ENCODE measurements at places on chromosomes 5 and 9.

- no peak for DNase-seq
Measured at GRCh38 chr5:11420969-11421368, 483.3 kb downstream of the CTNND2 start.

DNA sequence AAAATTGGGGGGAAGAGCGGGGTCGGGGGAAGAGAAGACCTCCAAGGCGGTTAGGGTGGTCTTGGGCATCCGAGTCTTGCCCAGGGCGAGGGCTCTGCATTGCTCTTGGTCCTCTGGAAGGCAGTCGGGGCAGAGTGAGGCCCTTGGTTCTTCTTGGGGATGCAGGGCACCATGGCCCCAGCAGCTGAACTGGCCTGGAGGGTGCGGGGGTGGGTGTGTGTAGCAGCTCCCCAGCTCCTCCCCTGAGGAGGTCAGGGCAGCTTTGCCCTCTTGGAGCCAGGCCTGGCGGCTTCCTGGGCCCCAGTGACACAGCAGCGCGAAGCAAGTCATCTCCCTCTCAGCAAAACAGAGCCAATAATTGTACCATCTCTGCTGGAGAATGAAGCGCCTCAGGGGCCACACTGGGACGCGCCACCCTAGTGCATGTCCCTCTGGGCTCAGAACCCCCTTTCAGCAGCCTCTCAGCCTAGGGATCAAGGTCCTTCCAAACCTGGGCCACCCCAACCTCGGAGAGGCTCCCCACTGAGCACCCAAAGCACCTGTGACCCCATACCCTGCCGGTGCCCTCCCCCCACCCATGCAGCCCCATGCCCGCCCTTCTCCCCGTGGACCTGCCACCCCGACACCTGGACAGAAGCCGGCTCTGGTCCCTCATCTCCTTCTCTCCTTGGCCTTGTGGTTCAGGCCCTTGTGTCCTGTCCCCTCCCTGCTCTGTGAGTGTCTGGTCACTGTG is 10.4 kb upstream of the RXRA start:
- no peak for DNase-seq

DNA sequence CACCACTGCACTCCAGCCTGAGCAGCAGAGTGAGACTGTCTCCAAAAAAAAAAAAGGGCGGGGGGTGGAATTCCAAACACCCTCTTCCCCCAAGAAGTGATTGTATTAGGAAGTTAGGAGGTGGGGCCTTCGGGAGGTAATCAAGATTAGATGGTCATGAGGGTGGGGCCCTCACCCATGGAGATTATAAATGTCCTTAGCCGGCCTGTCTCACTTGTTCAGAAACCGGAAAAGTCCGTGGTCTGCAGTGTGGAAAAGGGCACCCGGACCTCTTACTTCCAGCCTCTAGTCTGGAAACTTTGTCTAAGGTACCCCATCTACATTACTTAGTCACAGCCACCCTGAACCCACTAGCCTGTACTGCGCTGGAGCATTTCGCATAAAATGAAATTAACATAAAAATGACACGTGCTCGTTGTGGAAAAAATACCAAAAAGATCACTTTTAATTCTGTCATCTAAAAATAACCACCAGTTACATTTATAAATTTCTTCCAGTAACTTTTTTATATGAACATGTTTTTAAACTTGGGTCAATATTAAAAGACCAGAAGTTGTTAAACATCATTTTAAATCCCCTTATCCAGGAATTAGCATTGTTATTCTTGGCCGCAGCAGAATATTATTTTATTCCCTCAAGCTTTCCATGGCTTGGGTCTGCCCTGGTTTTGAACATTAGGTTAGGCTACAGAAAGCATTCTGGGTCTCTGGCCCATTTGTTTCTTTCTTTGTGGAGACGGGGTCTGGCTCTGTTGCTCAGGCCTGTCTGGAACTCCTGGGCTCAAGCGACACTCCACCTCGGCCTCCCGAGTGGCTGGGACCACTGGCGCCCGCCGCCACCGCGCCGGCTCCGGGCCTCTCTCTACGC is 1.2 kb upstream of the CKS2 start:
- no peak for DNase-seq

- DNase-seq, result no peak
Measured at GRCh38 chr5:52738095-52738506, 49.6 kb upstream of the ITGA1 start.

GRCh38 chr5:102713682-102714231 is 41.3 kb upstream of the PAM start:
- DNase-seq, result no peak

DNA sequence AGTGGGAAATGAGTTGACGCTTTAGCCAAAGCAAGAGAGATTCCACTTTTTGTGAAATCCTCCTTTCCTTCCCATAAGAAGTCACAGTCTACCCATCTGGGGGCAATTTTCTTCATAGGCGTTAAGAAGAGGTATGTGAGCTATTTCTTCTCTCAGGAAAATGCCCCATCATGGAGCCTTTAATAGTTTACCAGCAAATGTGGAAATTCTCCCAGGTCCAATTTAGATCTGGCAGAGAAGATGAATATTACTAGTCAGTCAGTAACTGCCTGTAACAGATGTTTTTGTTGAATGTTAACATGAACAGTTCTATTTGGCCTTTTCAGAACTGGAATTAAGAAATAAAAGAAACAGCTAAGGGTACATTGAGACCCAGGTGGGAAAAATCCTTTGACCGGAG is 156.4 kb upstream of the RFX3 start:
- DNase-seq, result no peak

DNA sequence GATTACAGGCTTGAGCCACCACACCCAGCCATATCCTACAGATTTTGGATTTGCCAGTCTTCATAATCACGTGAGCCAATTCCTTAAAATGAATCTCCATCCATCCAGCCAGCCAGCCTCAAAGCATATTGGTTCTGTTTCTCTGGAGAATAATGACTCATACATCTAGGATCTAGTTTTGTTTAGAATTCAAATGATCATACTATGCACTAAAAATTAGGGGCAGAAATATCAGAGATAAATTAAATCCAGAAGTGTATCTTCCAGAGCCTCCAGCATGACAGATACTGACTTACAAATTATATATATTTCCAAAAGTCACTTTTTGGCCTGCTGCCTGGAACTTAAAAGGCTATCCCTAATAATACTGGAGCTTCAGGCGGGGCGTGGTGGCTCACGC is 119.1 kb upstream of the NR5A1 start:
- DNase-seq, result no peak

DNA sequence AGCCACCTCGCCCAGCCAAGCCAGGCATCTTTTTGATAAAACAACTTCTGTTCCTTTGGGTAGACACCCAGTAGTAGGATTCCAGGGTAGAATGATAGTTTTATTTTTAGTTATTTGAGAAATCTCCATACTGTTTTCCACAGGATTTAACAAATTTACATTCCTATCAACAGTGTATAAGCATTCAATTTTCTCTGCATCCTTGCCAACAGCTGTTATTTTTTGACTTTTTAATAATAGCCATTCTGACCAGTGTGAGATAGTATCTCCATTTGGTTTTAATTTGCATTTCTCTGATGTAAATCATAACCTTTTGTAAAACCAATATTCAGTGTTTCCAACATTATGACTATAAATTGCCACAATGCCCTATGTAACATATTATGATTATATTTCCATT is 28.2 kb upstream of the CCNB1 start:
- no peak for DNase-seq

DNA sequence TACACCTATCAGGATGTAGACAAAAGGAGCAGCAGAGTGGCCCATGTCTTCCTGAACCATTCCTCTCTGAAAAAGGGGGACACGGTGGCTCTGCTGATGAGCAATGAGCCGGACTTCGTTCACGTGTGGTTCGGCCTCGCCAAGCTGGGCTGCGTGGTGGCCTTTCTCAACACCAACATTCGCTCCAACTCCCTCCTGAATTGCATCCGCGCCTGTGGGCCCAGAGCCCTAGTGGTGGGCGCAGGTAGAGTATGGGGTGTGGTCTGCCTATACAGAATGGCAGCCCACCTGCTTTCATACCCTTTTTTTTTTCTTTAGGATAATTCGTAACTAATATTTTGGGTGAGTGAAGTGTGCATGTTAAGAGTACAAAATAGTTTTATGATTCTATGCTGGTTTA is 1.1 kb downstream of the SLC27A6 start:
- DNase-seq, result no peak

- DNase-seq, result no peak
Measured at GRCh38 chr5:170057311-170057710, 48.4 kb upstream of the FOXI1 start.

DNA sequence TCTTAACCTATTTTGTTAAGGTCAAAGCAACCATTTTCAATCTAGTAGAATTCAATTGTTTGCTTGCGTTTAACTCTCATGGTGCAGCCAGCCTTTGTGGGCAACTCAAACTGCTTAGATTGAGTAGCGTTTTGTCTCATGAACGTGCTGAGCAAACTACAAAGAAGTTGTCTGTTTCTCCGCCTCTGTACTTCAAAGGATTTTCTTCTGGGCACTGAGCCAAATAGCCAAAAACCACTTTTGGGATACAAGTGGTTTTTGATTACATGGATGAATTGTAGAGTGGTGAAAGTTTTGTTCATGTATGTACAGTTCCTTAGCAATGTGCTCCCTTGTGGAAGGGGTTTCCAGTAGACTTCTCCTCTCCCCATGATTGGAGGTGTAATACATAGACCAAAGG is 122.9 kb downstream of the CFAP90 start:
- DNase-seq, result peak; percentile 31
